H54 (cell line): ENCODE measurements at places on chromosomes 6 and 20.

GRCh38 chr6:157478926-157479325 is 97.9 kb downstream of the ZDHHC14 start:
- no peak for DNase-seq

GRCh38 chr6:157569543-157569942 is 188.6 kb downstream of the ZDHHC14 start:
- DNase-seq = no peak

DNA sequence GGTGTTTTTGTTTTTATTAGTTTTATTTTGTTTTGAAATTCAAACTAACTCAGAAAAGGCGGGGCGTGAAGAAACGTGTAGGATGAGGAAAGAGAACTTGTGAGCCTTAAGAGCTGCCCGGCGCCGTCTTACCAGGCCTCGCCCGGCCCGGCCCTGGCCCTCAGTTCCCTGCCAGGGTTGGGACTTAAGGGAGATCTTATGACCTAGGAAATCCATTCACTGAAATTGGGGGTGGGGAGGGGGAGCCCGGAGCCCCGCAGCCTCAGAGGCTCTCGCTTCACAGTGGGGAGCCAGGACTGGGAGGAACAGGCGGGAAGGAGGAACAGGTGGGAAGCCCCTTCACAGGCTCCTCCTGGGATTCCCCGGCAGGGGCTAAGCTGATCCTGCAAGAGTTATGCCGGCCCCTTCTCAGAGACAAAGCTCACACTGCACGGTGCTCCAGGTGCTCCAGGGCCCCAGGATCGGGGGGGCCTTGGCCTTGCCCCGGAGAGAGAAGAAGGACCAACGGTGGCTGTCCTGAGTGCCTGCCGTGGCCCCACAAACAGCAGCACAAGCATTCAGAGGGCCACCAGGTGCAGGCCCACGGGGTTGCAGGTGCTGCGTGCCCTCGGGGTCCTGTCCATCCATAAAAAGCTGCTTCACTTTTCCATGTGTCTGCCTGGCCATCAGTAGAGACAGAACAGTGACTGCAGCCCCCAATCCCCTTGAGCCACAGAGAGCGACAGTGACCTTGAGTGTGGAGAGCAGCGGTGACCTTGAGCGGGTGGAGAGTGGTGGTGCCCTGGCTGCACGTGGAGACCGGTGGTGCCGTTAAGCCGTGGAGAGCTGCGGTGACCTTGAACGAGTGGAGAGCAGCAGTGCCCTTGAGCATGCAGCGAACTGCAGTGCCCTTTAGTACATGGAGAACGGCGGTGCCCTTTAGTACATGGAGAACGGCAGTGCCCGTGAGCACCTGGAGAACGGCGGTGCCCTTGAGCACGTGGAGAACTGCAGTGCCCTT is 152.7 kb downstream of the DLL1 start:
- no peak for DNase-seq

GRCh38 chr6:36964908-36965307 is 10.4 kb downstream of the PI16 start:
- no peak for DNase-seq

GRCh38 chr6:105087571-105088211 is 92.1 kb downstream of the POPDC3 start:
- DNase-seq = no peak

DNA sequence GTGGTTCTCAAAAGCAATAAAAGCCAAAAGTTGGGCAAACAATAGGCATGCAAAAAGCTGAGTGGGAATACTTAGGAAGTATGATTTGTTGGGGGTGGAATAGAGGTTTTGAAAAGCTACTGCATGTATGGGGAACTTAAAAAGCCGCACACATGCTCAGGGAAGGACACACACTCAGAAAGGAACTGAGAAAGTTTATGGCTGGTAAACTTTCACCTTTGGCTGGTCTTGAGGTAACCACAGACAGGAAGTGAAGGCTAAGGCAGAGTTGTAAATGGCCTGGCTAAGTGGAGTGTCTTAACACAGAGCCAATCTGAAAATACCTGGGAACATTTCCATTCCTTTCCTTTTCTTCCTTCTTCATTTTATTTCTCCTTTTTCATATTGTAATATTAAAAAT is 134.5 kb upstream of the EXOC2 start:
- no peak for DNase-seq

DNA sequence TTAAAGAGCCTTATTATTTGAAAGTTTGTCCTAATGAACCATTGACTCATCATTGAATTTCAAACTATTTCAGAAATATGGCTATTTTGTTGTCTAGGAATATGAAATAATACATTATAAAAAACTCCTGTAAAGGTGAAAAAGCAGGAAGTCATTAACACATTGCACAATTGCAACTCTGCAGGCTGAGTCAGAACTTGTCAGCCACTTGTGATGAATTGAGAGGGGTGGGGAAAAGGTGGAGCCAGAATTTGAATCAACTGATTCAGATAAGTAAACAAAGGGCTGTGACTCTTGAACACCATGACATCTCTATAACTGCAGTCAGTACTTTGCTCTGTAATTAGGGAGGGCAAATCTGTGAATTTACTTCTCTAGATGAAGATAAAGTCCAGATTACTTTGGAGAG is 6.0 kb downstream of the C6orf141 start:
- peak; percentile 35 for DNase-seq

DNA sequence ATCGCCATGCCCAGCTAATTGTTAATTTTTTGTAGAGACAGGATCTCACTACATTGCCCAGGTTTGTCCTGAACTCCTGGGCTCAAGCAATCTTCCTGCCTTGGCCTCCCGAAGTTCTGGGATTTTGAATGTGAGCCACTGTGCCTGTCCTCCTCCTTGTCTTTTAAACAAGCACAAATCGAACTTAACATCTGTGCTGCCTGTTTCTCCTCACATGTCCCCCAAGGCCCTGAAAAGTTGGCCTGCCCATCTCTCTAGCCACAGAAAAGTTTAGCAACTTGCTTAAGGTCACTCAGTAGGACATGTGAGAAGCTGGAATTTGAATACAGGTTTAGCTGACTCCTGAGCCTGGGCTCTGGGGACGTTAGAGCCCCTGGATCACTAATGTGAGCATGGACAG is 115.7 kb upstream of the KCNG1 start:
- DNase-seq = no peak

DNA sequence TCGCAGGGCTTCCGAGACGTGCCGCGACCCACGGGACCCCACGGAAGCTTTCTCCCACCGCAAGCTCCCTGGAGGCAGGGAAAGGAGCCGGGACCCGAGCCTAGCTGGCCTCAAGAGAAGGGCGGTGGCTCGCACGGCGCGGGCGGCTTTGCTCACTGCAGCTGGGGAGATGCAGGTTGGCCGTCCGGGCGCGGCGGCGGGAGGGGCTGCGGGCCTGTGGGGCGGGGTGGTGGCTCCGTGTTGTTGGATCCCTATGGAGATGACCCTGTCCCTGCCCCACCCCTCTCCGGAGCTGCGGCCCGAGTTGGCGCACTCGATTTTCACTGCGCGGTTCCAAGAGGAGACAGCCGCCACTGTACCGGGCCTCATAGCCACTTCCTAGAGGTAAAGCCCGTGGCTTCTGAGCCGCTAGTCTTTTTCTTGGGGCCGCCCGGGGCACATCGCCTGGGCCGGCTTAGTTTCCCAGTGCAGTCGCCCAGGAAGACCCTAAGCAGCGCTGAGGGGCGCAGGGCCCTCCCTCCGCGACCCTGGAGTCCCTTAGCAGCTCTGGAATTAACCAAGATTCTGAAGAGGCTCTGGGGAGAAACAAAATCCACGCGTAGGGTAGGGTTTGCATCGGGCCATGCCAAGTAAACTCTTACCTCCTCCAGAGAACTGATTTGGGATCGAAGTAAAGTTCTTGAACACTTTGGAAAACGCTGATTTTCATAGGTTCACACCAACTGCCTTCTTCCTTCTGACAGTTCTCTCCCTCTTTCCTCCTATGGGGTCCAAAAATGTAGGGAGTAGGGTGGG is at the start of gene ECT2L:
Gene ECT2L, plus strand, starts transcription at position 279 of the 795 bp plus-strand sequence. CDS start 17,188 bp downstream, outside the sequence.
- no peak for DNase-seq

DNA sequence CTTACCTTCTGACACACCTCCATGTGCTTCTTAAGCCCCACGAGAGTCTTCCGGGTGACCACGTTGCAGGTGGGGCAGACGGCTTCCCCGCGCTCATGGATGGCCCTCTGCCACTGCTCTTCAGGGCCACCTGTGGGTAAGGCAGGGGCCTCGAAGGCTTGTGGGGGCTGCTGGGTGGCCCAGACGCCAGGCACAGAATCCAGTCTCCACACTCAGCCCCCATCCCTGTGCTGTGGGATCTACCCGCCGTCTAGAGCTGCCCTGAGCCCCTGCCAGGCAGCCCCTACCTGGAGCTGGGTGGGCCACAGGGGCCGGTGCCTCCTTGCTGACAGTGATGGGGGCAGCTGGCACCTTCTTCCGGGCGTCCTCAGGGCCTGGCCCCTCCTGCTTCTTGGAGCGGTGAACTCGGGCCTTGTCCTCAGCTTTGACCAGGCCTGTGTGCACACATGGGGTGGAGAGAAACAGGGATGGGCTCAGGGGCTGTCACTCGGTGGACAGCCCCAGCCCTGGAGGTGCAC is 5.9 kb downstream of the ZNF512B start:
- no peak for DNase-seq

DNA sequence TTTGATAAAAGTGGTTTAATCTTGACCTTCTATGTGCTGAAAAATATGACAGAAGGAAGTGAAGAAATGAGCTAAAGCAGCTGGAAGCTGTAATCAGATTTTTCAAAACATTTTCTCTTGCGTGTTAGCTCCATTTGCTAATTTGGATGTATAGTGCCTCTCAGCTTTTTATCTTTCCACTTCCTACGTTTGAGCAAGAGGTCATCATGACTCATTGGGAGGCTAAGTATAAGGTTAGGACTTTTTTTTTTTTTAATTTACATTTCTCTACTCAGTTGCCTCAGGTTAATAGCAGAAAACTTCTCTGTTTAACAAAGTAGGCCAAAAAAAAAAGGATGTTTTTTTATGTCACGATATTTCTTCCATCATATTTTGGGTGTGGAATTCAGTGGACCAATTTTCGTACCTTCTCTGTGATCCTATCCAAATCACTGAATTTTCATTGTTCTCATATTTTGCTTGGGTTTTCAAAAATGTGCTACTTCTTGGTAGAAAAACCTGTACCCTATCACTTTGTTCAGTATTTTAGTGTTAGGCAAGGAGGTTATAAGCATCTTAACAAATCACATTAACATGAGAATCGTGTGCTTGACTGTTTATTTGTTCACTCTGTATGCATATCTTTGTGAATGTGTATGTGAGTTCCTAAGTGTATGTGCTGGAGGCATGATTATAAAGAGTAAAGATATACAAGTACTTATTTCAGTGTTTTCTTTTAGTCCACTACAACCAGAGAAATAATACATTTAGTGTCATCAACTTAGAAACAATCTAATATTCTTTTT is 1028.3 kb upstream of the EYS start:
- no peak for DNase-seq

- no peak for DNase-seq
Measured at GRCh38 chr6:56816370-56816769, 138.5 kb upstream of the BEND6 start.

- no peak for DNase-seq
Measured at GRCh38 chr20:24370249-24370648, 99.2 kb upstream of the SYNDIG1 start.

DNA sequence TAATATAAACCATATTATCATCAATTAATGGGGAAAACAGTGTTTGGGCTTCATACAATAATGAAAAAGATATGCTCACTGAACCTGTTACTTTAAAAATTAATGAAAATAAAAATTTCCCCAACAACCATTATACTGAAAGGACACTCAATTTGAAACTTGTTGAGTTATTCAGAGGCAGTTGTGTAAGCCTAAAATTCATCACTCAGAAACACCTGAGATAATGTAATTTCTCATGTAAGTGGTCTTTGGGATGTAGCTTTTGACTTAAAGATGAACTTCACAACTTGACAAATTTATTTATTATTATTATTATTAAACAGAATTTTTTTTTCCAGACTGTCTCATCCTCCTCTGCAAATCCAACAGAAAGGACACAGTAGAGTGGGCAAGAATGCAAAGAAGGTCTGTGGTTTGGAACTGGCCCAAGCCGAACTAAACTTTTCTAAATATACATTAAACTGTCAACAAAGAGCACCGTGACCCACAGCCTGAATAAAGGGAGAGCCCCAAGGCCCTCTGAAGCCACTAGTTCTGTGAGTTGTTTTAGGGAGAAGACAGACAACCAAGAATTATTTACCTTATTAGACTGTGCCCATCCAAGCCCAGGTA is 32.2 kb upstream of the HEY2 start:
- DNase-seq = no peak
